KBM-7 (cell line): ENCODE measurements at places on chromosomes 2 and 18.

GRCh38 chr2:171436307-171436706, 2.3 kb downstream of the DCAF17 start:
- DNase-seq = no peak

GRCh38 chr2:121582272-121582671, 51.6 kb downstream of the RNU4ATAC start:
- no peak for DNase-seq

DNA sequence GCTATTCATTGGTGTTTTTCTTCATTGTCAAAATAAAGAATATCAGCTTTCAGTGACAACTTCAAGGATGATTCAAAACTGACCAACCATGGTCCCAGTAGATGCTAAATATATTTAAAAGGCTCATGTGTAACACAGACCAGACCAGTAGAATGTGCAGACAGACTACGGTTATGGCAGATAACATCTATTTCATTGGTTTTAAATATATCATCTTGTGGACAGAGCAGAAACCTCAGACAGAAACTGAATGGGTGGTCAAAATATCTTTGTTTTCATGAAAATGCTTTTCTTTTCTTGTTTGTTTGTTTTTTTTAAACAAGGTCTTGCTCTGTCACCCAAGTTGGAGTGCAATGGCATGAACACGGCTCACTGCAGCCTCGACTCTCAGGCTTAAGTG, 107.4 kb upstream of the CREB1 start:
- no peak for DNase-seq

DNA sequence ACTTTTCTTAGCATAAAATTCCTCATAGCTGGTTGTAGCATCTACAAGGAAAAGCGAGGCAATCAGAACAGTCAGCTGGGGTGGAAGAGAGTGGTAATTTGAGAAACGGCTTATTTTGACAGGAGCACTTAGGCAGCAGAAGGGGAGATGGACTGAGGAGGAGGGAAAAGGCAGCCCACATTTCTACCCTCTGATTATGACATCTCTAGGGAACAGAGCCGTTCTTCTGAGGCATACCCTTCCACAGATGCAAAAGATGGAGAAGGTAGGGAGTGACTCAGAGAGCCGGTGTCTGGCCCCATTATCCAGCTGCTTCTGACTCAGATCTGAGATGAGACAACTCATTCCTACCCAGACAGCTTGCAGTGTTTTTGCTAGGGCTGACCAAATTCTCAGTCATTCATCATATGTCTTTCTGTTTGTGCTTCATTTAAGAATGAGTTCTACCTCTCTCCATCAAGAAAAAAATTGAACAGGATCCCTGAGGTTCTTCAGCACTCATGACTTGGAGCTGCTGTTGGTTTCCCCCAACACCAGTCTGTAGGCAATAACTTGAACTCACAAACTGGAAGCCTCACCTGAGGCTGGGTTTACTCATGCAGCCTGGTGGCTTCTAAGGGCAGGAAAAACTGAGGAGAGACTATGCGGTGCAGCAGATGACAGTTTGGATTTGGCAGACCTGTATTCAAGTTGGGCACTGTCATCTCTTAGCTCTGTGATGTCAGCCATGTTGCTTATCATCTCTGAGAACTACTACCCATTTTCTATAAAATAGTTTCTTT, 15.9 kb upstream of the SEC11C start:
- no peak for DNase-seq

GRCh38 chr18:11798271-11798670, 52.9 kb upstream of the CHMP1B start:
- DNase-seq = no peak

DNA sequence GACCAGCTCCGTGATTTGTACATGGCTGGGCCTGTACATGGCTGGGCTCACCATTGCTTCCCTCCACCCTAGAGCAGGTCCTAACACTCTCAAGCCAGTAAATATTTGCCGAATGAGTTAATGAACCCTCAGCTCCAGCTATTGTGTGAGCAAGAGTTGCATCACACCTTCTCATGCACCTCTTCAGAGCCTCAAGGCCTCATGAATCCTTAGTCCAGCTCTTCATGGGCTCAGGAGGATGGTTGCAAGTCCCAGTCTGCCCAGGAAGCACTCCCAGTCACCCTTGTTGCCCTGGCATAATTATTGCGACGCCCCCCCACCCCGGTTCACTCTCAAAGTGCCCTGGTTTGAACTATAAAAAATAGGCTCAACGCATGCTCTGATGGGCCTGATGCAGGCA, 30.1 kb upstream of the GNAL start:
- DNase-seq = no peak

DNA sequence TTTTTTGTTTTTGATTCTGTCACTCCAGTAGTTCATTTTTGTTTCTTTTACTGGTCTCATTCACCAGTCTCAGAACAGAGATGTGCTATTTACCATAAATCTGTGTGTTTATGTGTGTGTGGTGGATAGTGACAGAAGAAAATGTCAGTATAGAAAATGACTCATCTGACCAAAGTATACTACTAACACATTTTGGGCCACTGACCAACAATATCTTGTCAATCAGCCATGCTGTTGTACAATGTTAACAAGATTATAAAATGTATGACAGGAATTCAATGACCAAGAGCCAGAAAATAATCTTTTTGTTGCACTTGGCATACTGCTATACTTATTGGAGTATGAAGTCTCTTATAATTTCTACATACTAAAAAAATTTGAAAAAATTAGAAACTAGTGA, 1081.4 kb upstream of the NRXN1 start:
- no peak for DNase-seq

- DNase-seq = no peak
These were observed 4.5 kb downstream of the RBKS start for GRCh38 chr2:27885661-27886060.

- no peak for DNase-seq
These were observed 328 bp upstream of the INHBB start for GRCh38 chr2:120345608-120346007.

DNA sequence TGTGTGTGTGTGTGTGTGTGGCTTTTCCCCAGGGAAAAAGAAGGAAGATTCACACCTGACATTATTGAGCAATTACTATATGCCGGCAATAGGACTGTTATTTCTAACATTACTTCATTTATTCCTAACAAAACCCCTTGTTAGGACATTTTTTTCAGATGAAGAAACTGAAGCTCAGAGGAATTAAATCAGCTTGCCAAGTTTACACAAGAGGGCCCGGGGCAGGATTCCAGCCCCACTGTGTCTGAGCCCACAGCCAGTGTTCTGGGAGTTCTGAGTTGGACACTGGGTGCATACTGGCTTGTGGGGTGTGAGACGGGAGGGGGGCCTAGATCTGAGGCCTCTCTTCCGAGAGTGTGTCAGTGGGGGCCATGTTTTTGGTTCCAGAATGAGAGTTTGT, 9.9 kb downstream of the TOGARAM2 start:
- no peak for DNase-seq

- peak; percentile 53 for DNase-seq
These were observed 209.1 kb upstream of the ID2 start for GRCh38 chr2:8472545-8473323.

- DNase-seq = peak; percentile 43
These were observed 9.3 kb upstream of the THADA start for GRCh38 chr2:43605079-43605655.

DNA sequence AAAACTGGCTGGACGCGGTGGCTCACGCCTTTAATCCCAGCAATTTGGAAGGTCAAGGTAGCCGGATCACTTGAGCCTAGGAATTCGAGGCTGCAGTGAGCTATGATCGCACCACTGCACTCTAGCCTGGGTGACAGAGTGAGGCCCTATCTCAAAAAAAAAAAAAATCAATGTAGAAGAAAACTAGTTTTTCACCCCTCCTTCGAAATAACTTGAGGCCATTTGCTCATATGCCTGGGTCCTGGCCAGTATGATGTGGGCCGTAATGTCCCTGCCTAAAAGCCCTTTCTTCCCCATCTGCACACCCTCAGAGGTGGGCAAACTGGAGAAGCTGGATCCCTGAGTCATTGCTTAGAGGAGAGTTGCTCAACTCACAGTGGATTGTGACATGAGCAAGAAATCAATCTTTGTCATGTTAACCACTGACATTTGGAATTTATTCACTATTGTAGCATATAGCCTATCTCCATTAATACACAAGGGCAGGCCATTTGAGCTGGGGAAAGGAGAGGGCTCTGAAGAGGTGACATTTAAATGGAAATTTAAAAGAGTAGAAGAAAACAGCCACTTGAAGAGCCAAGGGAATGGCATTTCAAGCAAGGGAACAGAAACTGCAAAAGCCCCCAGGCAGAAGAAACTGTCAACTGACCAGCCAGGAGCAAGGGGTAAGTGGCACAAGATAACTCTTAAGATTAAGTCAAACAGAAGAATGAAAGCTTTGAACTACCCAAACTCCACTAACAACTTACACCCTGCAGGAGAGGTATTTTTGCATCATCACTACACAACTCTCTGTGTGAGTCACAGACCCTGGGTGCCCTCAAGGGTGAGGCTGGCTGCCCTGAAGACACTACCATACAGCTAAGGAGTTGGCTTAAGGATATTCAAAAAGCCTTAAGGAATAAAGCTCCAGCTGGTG, 7.6 kb upstream of the METTL21A start:
- DNase-seq = peak; percentile 40
